ENCODE measurements at places on chromosomes 12 and 14.

DNA sequence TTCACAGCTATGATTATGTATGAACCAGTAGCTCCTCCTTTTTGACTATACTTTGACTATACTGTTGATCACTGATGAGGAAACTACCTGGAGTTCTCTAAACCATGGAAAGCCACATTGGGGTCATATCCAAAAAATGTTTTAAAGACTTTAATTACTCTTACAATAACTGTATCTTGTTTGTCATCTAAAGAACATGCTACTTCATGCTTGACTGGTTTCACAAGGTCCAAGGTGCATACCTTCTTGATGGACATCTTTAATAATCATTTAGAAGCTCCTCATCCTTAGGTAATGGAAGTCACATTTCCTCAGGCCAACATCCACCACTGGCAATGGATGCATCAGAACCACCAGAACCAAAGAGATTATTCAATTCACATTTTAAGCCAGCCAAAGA, 29.9 kb downstream of the WASHC3 start:
- no peak for DNase-seq

GRCh38 chr14:89357655-89358297, 59.3 kb downstream of the FOXN3 start:
- no peak for DNase-seq

DNA sequence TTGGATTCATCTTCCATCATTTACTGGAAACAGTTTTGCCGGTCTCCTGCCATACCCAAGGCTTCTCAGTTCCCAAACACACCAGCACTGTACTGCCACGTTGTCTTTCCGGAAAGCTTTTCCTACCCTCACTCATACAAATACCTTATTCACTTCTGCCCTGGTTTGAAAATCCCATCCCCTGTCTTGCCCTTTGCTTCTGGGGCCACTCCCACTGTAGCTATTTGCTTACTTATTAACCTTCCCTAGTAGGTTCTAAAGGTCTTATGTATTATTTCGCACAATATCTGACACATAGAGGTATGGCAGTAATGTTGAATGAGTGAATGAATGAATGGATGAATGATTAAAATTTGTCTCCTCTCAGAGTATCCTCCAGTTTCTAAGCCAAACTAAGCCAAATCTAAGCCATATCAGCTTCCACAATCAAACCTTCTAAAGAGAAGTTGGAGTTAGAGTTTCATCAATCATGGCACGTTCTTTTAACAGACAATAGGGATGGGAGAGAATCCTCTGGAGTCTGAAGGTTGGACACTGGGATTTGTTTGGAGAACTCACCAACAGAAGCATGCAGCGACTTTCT, 18.6 kb downstream of the TSPAN8 start:
- DNase-seq: no peak

DNA sequence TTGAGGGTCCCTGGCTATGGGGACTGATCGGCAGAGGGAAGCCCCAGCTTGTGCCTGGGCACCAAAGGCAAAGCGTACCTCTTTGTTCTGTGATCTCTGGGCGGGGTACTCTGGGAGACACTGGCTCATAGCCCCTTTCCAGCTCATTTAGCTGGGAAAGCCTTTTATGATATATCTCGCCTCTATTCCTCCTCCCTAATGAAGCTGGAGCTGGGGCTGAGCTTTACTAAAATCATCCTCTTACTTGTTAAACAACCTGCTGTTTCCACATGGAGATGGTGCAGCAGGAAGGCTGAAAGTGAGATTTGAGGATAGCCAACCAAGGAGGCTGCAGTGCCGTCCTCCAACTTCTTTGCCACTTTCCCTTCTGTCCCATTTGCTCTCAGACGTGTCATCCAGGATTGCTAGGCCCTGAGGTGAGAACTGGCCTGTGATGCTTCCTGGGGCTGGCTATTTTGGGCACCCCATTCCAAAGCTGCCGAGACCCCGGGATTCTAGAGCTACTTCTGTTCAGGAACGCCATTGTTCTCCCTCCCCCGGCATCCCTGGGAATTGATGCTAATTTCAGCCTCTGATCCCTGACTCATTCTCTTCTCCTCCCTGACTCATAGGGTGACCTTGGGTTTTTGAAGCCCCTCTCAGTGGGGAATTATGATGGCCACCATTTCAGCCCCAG, 16.0 kb downstream of the PDE1B start:
- no peak for DNase-seq

- DNase-seq: no peak
These were observed 17.7 kb downstream of the NOC4L start for GRCh38 chr12:132161796-132162507.

DNA sequence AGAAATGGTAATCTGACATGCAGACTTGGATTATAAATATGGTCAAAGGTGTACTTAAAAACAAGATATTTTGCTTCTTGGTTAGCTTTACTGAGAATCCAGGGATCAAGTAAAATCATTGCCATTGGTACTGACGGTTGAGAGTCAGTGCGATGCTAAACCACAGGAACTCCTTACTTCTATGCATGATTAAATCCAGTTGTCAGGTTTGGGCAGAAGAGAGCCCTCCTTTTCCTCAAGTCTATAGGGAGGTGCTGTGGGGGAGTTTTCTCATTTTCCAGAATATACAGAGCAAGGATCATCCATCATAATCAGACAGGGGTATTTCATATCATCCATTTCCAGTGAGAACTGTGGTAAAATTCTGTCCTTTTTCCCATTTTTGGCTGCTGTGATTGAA, 839.1 kb downstream of the NRXN3 start:
- DNase-seq: no peak

- no peak for DNase-seq
These were observed 153.4 kb downstream of the DPF3 start for GRCh38 chr14:72740504-72740961.

DNA sequence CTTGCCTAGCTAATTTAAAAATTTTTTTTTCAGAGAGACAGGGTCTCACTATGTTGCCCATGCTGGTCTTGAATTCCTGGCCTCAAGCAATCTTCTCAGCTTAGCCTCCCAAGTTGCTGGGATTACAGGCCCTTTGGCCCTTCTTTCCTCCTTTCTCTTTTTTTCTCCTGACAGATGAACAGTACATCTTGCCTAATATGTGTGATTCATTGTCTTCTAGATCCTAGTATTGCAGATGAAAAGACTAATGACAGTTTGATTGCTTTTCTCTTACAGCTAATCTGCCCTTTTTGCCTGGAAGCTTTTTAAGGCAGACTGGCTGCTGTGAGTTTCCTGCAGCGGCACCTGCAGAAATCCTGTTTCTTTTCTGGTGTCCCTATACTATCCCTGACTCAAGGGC, 12.0 kb downstream of the DEPDC4 start:
- DNase-seq: no peak

GRCh38 chr12:116916122-116916521, 5.4 kb downstream of the FBXW8 start:
- no peak for DNase-seq

- DNase-seq: no peak
These were observed 9.0 kb downstream of the ARHGDIB start for GRCh38 chr12:14952299-14952921.

DNA sequence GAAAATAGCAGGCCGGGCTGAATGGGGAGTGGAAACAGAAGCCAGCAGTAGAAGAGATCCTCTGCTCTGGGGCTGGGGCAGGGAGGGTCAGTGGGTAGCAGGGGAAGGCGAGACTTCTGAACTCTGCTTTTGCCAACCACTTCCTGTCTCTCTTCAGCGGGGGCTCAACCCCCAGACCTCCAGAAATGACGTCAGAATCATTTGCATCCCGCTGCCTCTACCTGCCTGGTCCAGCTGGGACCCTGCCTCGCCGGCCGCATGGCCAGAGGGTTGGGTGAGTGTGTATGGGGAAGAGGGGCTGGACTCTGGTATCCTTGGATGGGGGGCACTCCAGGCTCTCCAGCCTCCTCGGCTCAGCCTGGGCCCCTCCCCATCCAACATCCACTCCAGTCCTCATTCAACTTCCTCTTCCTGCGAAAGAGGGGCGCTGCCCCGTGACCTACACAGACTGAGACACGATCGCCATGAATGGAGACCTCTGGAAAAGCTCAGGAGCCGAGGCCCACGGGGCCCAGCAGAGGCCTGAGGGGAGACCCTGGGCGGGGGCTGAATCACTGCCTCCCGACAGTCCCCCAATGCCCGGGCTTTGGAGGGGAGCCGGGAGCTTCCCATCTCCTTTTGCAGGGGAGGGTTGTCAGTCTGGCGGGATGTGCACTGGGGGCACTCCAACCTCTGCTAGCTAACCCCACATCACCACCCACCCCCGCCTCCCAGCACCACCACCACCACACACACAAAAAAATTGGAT, 458 bp upstream of the HOXC4 start:
- DNase-seq: no peak

GRCh38 chr14:80095623-80096022, 115.7 kb downstream of the DIO2 start:
- no peak for DNase-seq

Measured in dorsolateral prefrontal cortex (tissue), 122 donors.